Substantia nigra (tissue), 51 donors: ENCODE measurements at places on chromosomes 5 and 9.

- no peak for DNase-seq
These were observed 106.7 kb downstream of the INSYN2B start for GRCh38 chr5:169873642-169874041.

GRCh38 chr5:10977011-10977410 lies 216.0 kb upstream of the DAP start:
- DNase-seq: no peak

DNA sequence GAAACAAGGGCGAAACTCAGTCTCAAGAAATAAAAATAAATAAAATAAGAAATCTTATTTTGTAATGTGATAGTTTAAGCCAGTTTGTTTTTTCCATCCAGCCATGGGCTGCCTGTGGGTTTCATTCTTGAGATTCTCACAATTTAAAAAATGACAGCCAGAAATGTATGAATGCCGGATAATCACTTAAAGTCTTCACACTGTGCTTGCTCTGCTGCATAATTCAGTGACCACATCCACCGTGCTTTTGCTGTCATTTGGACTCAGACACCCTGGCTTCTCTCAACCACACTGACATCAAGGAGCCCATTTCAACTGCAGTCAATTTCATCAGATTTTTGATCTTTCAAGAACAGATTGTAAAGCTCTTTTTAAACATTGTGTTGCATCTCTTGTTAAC lies 61.0 kb upstream of the DAPK1 start:
- no peak for DNase-seq

GRCh38 chr5:15502208-15502607 lies 2.2 kb downstream of the FBXL7 start:
- no peak for DNase-seq

GRCh38 chr5:108548684-108549596 lies 167.0 kb upstream of the FBXL17 start:
- no peak for DNase-seq

GRCh38 chr5:139199321-139199720 lies 1.2 kb upstream of the SIL1 start:
- DNase-seq: no peak

- DNase-seq: no peak
These were observed 1.0 kb downstream of the CSNK1A1 start for GRCh38 chr5:149550268-149550583.

GRCh38 chr5:128825826-128826225 lies 139.5 kb upstream of the SLC27A6 start:
- no peak for DNase-seq

- no peak for DNase-seq
These were observed 92.9 kb upstream of the RAI14 start for GRCh38 chr5:34563269-34563668.

DNA sequence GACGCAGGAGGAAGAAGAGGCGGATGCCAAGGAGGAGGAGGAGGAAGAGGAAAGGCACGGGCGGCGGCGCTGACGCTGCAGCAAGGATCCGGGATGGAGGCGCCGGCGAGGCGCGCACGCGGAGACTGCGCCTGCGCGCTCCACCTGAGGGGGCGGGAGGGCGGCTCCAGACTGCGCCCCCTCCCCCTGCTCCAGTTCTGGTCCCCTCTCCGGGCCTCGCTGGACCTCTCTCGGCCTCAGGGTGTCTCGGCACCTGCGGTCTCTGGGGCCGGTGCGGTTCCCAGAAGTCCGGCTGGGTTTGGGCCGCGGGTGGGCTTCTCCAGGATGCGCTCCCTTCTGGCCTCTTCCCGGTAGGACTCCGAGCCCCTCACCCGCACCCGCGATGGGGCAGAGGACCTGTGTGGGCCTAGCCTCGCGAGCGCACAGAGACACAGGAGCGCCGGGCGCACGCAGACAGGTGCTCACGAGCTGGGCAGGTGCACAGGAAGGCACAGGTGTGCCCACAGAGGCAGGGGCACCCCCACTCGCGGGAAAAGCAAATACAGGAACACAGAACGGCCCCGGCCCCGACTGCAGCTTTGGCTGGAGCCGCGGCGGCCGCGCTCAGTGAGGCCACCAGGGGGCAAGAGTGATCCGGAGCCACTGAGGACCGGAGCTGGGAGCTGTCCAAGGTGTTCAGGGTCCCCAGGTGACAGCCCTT lies at the start of gene NPDC1:
Gene NPDC1, minus strand, starts transcription at position 90 of the 700 bp plus-strand sequence. CDS start 188 bp downstream, outside the sequence.
- peak; percentile 40 for DNase-seq

- no peak for DNase-seq
These were observed 203.6 kb downstream of the ASTN2 start for GRCh38 chr9:117211280-117211679.

DNA sequence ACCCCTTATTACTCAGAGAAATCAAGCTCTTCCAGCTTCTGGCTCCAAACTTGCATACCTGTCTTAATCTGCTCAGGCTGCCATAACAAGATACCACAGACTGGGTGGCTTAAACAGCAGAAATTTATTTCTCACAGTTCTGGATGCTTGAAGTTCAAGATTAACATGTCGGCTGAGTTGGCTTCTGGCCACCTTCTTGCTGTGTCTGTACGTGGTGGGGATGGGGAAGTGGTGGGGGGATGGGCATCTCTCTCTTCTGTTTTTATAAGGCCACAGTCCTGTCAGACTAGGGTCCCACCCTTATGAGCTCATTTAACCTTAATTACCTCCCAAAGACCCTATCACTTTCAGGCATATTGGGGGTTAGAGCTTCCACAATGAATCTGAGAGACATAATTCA lies 140.5 kb downstream of the SV2C start:
- no peak for DNase-seq

DNA sequence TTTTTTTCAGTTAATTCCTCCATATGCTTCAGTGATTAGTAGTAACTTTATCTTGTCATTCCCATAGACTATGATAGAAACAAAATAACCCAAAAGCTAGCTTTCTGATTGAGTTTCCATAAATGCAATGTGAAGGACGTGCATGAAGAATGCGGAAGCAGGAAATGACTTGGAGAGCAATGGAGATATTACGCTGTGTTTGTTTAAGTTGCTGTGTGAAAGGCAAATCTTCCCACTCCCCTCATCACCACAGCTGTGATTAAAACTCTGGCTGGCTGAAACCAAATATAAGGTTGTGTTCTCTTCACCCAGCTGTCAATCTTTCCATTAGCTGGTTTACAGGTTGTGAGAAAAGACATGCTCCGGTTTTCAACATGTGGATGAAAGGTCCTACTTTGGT lies 83.9 kb downstream of the NR2F1-AS1 start:
- DNase-seq: no peak

GRCh38 chr5:118603278-118603677 lies 385.1 kb downstream of the DTWD2 start:
- no peak for DNase-seq

DNA sequence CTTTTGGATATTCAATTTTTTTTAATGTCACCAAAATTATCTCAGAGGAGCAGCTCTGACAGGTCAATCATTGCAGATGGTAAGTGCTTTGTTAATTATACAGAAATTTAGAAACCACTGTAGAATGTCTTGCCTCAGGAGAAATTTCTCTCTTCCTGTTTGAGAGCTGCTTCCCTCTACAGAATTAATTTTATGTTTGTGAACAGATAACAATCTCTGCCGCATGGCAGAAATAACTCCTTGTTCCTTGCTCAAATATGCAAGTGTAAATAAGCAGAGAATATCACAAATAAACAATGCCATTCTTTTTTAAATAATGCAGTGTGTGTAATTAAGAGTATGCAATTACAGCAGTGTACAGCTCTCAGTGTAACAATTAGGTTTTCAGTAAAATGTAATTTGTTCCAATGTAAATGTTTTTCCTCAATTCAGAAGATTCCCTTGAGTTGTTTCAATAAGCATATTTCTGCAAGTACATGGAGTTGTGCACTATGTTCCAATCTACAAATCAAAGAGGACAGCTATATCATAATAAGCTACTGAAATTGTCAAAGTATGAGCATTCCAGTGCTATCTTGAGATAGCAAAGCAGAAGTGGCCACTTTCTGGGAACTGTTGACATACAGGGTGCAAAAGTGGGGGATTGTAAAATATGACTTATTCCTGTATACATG lies 1012.8 kb downstream of the MAT2B start:
- DNase-seq: no peak

DNA sequence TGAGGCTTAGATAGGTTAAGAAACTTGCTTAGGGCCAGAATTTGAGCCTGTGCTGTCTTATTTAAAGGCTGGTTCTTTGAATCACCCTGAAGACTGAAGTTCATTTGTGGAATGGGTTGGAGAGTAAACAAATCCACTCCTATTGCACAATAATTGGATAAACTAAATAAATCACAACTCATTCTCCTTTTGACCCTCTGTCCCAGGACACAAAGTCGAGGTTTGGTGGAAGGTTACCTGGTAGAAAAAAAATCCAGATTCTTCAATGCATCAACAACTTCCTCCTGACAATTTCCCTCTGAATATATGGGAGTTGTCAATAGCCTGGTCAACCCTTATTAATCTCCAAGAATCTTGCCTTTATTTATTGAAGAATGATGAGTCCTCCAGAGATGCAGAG lies 28.9 kb downstream of the TBC1D2 start:
- no peak for DNase-seq

GRCh38 chr5:124980163-124980941 lies 233.9 kb upstream of the ZNF608 start:
- peak; percentile 7 for DNase-seq

- no peak for DNase-seq
These were observed 1.0 kb upstream of the TSLP start for GRCh38 chr5:111070272-111071134.

- DNase-seq: peak; percentile 51
These were observed 49.9 kb downstream of the COL15A1 start for GRCh38 chr9:98993570-98993945.
